AG09309 (cell line): ENCODE measurements at places on chromosomes 16 and 17.

DNA sequence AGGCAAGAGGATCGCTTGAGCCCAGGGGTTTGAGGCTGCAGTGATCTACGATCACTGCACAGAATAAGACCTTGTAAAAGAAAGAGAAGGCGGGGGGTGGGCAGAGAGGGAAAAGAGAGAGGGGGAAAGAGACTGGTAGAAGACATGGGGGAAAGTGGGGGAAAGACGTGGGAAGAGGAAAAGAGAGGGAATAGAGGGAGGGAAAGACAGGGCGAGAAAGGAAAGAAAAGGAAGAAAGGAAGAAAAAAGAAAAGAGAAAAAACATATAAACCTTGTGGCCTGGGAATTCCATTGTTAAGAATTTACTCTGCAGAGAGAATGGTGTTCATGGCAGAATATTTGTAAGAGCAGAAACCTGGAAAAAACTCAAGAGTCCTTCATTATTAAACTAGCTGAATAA is 120.4 kb downstream of the RMI2 start:
- DNase-seq: no peak

- DNase-seq: no peak
These were observed 71.8 kb downstream of the PRKCA start for GRCh38 chr17:66373944-66374817.

DNA sequence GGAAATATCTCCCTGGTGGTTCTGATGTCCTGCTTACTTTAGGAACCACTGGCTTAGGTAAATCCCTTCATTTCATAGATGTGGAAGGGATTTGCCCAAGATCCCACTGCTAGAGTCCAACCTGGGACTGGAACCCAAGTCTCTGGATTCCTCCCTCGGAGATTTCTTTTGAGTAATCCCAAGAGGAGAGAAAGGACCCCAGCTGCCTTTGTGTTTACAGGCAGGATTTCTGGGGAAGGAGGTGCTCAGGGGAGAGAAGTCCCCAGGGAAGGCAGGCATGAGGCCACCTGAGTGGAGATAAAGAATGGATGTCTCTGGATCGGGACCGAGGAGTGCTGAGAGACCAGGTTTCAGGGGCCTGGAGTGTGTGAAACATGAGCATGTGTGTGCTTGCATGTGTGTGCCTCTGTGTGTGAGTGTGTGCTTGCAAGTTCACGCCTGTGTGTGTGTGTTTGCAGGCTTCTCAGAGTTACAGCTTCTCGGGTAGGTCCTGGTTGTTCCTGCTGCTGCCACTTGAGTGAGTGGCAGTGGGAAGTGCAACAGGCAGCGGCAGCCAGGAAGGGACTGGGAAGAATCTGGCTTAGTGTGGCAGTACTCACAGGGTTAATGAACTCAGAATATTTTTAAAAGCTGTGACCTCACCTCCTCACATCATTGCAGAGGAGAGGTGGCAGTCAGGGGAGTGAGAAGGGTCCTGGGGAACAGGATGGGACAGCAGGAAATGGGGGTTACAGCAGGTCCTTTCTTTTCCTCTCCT is 2.2 kb downstream of the KCNH6 start:
- no peak for DNase-seq

- DNase-seq: no peak
These were observed 33.1 kb upstream of the PVALEF start for GRCh38 chr17:81132197-81132540.
